ENCODE measurements at places on chromosomes 5 and 9. TPM values are rescaled to one million over a fixed set of nuclear protein-coding genes. Genes with fewer than 3 reads are reported as not detected.

GRCh38 chr5:173920024-173920753 lies 32.0 kb downstream of the CPEB4 start:
- DNase-seq: no peak

- no peak for DNase-seq
Measured at GRCh38 chr5:155015239-155015638, 1.7 kb downstream of the KIF4B start.

DNA sequence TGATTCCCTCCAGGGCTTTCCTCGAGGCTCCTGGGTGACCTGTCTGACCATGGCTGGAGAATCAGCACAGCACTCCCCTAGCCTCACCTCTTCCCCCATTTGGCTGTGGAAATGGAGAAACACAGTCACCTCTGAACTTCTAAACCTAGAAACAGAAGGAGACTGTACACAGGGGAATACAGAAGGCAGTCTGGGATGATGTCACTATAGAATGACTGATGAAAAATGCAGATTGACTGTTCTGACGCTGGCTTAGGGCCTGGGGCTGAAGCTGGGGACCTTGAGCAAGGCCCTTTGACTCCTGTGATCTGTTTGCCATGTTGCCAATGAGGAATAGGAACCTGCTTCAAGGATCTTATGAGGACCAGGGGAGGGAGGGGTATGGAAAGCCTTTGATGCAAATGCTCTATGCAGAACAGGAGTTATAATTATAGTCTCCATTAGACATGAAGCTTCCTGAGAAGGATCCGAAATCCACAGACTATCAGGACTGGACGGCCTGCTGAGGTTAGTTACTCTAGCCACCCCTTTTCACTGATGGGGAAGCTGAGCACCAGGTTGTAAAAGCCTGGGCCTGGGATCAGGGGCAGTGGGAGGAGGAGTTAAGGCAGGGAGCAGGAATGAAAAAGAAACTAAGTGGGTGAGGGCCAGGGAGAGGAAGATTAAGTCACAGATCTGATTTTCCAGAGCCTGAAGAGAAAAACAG lies 24.4 kb upstream of the ANXA6 start:
- DNase-seq: peak; percentile 34

The WHRN gene
- 9.1 TPM for total RNA-seq
